ENCODE measurements at places on chromosomes 5 and 9.

DNA sequence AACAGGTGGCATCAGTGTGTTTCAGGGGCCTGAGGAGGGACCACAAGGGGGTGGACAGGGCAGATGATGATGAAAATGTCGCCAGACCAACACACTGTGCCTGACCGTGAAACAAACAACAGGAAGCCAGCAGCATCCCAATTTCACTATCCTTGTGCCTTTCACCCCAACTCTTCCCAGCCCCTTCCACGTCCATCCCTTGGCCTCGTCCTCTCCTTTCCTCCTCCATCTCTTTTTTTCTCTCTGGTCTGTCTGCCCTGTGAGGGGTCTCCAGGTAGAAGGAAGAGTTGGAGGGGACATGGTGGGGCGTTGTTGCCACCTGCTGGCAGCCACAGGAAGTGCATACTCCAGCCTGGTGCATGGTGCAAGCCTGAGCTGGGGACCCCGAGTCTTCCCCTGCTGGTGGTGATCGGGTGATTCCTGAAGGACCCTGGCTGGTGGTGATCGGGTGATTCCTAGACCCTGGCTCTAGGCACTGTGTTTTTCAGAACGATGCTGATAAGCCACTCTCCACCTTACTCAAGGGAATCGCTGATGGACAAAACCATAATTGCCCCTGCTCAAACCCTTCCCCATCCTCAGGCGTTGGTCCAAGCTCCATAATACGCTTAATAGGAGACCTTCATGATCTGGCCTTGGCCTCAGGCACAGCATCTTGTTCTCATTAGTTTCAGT, 21.7 kb upstream of the NSD1 start:
- DNase-seq = peak; percentile 80

GRCh38 chr5:68141494-68141893, 74.1 kb upstream of the PIK3R1 start:
- no peak for DNase-seq

- no peak for DNase-seq
Measured at GRCh38 chr5:168807287-168807686, 228.1 kb upstream of the PANK3 start.

- no peak for DNase-seq
Measured at GRCh38 chr5:151079838-151080612, 809 bp downstream of the TNIP1 start.

DNA sequence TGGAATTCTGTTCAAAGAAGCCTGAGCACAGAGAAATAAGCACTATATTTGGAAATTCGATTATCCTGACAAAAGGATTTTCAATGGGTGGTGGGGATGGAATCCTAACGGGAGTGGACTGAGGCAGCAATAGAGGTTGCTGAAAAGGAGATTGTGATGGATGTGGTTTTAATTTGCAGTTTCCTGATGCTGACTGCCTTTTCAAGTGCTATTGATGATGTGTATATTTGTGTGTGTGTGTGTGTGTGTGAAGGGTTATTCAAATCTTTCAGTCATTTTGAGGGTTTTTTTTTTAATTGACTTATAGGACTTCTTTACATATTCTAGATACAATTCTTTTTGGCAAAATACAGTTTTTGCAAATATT, 614.5 kb downstream of the HINT1 start:
- no peak for DNase-seq

GRCh38 chr9:81656871-81657337, 32.4 kb downstream of the TLE1 start:
- DNase-seq = no peak

GRCh38 chr9:76987594-76988200, 31.8 kb upstream of the FOXB2 start:
- DNase-seq = no peak

- DNase-seq = no peak
Measured at GRCh38 chr5:27814286-27814685, 775.9 kb upstream of the CDH9 start.

DNA sequence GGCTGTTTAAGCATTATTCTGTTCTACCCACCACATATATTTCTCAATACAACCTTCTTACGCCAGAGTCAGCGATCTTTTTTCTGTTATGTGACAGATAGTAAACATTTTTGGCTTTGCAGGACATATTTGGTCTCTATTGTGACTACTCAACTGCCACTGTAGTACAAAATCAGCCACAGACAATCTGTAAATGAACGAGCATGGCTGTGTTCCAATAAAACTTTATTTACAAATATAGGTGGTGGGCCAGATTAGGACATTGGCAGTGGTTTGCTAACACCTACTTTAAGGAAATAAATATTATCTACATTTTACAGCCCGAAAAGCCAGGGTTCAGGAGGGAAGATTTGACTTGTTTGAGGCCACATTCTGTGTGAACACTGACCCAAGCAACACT, 40.2 kb upstream of the FBXW11 start:
- no peak for DNase-seq

All from right kidney (tissue), 9 donors.